ENCODE measurements at places on chromosomes 4 and X.

DNA sequence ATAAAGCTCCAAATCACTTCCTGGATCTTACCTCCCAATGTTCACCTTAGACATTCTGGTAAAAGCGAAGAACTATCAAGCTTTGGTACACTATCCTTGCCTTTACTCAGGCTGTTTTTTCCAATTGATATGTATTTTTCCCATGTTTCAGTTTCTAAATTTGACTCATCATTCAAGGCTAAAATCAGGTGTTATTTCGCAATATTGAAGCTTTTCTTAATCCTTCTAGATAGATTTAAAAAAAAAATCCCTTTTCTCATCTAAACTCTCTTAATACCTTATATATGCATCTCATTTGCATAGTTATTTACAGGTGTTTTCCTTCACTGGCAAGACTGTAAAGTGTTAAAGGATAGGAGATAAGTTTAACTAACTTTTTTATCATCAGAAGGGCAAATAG lies 608.1 kb upstream of the FAM241A start:
- no peak for DNase-seq

GRCh38 chr4:37568489-37568888 lies 117.7 kb downstream of the RELL1 start:
- DNase-seq: no peak

DNA sequence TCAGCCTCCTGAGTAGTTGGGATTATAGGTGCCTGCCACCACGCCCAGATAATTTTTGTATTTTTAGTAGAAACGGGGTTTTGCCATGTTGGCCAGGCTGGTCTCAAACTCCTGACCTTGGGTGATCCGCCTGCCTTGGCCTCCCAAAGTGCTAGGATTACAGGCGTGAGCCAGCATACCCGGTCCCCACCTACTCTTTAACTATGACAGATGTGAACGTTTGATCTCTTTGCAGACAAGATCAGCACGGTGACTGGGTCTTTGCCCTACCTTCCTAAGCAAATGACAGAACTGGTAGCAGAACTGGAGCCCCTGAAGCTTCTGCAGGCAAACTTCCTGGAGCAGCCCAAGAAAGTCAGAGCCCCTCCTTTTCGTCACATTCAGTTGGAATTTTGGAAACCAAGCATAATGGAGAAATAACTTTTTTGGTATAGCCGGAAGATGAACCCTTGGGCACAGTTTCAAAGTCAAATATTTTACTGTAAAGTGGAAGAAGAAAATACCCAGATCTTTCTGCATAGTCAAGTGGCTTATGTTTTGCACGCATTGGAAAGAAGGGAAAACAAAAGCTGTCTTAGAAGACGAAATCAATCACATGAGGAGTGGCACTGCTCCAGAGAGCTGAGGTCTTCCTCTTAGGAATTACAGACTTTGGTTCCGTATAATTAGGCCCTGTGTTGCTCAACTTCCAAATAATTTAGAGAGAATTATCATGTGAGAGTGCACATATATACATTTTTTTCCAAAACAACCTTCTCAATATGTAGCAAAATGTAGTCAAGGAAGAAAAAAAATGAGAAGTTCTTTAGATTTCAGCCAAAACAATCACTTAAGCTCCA lies 90.6 kb downstream of the SORBS2 start:
- DNase-seq: no peak

- peak; percentile 71 for DNase-seq
Observed at GRCh38 chr4:122775987-122776836, 43.7 kb downstream of the BBS12 start.

DNA sequence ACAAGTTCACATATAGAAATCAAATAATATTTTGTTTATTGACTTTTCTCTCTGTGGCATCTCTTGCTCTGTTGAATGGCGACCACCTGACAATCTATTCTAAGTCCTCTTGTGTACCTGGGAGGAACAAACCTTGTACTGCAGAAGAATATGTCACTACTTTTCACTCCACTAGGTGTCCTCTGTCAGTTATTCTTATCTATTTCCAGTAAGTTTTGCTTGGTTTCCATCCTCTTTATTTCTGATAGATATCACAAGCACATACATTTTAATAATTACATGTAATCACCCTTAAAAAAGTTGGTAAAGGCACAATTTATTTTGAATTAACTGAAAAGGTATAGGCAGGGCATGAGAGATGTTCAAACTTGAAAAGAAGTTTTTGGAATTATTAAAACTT lies 238.4 kb downstream of the SNCA start:
- DNase-seq: no peak

GRCh38 chr4:26201120-26201519 lies 119.7 kb upstream of the RBPJ start:
- DNase-seq: no peak

- DNase-seq: no peak
Observed at GRCh38 chr4:182384631-182385091, 141.5 kb downstream of the TENM3 start.

- no peak for DNase-seq
Observed at GRCh38 chr4:175407926-175408325, 404.1 kb downstream of the GPM6A start.

GRCh38 chr4:76764251-76764650 lies 133.7 kb downstream of the SOWAHB start:
- no peak for DNase-seq

DNA sequence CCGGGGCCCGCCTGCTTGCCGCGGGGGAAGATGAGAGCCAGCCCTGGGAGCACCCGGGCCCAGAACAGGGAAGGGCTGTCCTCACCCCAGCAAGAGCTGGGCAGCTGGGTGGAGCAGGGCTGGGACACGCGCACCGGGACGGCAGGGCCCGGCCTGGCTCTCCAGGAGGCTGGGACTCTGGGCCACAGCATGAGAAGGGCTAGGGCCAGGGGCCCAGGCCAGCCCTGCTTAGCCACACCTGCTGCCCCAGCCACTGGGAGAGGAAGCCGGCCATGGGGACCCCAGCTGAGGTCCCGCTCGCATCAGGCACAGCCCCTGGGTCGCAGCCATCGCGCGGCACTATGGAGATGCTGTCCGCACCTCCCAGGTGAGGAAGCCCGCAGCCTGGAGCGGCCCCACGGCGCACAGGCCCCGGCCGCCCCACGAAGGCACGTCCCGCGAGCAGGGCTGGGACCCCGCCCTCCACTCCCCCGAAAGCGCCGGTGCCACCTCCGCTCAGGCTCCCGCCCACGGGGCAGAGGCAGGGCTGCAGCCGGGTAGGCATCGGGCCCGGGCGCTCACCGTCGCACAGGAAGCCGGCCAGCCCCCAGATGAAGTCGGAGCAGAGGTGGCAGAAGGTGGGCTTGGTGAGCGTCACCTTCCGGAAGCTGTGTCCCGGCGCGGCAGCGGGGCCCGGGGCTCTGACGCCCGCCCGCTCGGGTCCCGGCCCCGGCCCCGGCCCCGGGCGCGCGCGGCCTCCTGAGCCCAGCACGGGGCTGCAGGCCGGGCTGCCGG lies 531 bp downstream of the DGKQ start:
- peak; percentile 81 for DNase-seq

- no peak for DNase-seq
Observed at GRCh38 chrX:148365233-148365632, 135.2 kb upstream of the AFF2 start.

GRCh38 chr4:95551653-95552052 lies 2.9 kb upstream of the UNC5C start:
- no peak for DNase-seq

GRCh38 chrX:43003204-43003565 lies 225.2 kb upstream of the PPP1R2C start:
- no peak for DNase-seq

GRCh38 chr4:164596318-164596878 lies 157.5 kb upstream of the SMIM31 start:
- no peak for DNase-seq

GRCh38 chr4:186725469-186726425 lies 2.1 kb upstream of the FAT1 start:
- peak; percentile 88 for DNase-seq

DNA sequence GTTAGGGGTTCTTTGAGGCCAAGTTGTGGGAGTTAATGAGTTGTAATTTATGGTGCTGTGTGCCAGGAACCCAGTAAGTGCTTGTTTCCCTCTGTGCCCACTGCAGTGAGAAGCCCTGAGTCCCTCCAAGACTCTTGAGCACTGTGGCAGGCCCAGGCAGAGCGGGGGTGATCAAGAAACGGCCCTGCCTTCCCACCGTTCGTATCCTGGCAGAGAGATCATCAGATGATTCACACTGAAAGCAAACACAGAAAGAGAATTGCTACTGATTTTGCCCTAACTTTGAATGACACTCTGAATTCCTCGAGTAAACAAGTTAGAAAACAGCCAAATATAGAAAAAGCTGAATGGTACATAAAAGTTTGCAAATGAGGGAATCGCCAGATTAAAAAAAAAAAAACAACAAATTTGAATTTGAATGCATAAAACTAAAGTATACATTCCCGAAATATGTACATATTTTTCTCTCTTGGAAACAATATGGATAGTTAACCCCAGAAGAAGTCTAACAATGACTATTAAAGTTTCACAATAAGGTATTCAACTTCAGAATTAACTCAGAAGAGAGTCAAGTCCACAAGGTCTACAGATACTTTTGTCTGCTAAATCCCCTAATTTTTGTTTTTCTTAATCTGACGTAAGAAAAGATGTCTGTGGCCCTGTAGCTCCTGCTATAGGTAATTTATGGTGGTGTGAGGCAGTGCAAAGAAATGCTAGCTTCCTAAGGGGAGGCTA lies 71.8 kb downstream of the AFAP1 start:
- DNase-seq: no peak

DNA sequence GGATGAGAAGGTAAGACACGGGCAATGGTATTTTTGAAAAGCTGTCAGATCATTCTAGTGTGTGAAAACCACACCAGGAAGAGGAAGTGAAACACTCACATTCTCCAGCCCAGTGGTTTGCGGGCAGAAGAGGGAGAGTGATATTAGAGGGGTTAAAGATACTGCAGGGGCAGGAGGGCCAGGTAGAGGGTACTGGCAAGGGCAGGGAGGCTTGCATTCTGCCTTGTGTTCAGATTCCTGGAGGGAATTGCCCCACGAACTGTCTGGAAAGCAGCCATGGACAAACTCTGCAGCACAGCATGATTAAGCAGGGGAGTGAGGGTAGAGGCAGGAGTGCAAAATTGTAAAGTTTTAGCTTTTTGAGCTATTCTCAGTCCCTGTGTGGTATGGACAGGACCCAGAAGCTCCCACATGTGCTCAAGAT lies 30.9 kb downstream of the NIPAL1 start:
- no peak for DNase-seq

DNA sequence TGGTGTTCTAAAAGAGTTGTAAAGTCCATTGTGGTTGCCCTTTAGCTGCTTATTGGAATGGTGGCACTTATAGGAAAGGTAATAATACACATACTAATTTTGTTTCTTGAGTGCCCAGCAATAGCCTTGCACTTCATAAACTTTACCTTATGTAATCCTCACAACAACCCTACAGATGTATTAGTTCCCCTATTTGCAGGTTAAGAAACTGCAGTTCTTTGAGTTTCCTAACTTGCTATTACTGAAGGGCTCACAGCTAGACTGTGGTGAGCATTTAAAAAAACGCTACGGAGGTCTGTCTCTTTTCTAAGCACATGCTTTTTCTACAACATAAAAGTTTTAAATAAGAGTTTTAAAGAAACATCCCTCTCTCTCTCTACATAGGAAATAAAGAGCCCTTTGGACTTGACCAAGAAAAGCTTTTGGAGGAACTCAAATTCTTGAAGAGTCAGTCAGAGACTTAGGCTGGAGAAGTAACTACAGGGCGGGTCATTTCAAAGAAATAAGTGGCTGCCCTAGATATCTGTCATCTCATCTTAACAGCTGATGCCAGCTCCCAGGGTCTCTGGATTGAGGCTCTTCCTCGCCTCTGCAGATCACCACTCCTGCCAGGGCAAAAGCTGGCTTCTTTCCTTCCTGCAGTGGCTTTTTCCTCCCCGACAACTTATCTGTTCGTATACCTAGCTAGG lies 42.0 kb upstream of the FBXW7 start:
- no peak for DNase-seq

DNA sequence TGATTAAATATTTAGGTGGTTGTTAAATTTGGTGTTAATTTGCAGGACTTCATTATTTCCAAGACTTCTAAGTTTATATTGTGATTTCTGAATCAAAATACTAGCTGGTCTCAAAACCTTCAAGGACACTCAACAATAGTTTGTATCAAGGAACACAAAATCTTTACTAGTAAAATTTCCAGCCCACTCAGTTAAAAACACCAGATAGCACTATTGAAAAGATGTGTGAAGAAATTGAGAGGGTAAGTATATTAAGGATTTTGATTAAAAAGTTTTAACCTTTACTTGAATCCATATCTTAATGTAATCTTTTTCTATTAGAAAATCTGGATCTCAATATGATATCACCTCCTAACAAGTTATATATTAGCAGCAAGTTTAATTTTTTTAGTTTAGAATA lies 89.3 kb upstream of the UGT8 start:
- DNase-seq: no peak
